ENCODE measurements at places on chromosomes 6 and 20.

DNA sequence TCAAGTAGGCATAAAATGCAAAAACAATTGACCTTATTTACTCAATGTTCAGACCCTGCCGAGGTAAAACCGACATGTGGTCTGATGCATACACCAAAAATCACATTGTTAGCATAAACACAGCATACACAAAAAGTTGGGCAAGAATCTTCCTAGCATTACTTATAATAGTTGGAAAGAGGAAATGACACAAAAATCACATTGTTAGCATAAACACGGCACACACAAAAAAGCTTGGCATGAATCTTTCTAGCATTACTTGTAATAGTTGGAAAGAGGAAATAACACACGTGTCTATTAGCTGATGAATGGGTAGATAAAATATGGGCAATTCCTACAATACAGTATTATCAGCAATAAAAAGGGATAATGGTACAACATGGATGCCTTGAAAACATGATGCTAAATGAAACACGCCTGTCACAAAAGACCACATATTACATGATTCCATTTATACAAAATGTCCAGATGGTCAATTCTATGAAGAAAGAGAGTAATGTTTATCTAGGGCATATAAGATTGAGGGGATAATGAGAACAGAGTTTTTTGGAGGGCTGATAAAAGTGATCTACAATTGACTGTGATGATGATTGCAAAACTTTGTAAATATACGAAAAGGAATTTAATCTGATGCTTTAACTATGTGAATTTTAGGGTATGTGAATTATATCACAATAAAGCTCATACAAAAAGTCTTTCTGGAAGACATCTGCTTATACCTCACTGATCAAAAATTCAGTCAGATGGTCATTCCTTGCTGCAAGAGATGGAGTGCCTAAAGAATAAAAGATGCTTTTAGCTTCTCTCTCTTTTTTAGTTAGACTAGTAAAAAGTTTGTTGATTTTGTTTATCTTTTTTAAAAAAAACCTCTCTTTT lies 1019.5 kb upstream of the CITED2 start:
- DNase-seq, result no peak

GRCh38 chr6:147507162-147508041 lies 1.1 kb upstream of the SAMD5 start:
- DNase-seq, result no peak

DNA sequence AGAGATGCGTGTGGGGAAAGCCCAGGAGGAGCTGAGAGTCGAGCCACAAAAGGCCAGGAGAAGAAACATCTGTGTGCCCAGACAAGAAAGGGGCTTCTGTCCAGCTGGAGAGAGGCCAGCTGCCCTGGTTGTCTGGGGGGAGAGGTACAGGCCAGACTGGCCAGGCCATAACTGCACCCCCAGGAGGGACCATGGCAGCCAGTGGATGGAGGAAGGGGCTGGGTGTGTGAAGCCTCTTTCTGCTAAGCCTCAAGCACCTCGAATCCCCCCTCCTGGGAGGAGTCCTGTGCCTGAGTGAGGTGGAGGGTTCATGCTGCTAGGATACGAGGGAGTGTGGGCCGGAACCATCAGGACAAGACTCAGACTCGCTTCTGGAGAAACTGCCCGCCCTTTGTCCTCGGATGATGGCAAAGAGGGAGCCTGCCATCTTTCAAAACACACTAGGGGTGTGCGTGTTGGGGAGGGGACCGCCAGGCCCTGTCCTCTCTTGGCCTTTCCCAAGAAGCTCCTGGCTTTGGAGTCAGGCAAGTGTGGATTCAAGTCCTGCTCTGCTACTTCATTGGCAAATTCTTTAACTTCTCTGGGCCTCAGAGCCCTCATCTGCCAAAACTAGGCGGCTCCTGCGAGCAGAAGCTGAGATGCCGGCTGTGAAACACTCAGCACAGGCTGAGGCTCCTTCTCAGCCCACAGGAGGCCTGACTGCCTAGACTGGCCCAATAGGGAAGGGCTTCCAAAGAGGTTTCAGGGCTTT lies 90.3 kb downstream of the ASXL1 start:
- no peak for DNase-seq

DNA sequence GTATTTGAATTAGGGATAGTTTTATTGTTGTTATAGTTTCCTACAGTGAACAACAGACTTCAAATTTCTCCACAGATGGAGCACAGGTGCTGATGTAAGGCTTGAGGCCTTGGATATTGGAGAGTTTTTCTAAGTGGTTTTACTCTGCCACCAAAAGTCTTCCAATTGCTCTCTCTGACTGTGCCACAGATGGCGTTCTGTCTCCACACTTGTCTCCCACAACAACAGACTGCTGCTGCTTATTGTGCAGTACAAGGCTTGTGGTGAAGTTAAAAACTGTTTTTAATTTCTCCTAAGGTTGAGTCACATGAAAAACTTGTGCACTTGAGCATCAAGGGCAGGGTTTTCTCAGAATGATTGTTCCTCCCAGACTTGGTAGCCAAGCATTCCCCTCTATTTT lies 460.9 kb upstream of the KHDRBS2 start:
- no peak for DNase-seq

- DNase-seq, result no peak
Observed at GRCh38 chr6:20252311-20252710, 40.0 kb upstream of the MBOAT1 start.

DNA sequence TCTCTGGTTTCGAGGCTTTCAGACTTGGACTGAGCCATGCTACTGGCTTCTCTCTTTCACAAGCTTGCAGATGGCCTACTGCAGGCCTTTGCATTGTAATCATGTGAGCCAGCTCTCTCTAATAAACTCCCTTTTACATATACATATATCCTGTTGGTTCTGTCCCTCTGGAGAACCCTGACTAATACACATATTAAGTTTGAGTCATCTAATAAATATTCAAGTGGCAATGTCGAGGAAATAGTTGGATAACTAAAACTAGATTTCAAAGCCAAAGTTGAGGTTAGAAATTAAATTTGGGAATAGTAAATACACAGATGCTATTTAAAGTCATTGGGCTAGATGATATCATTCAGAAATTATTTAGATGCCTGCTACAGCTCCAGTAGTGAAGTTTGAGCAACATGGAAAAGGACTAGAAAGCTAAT lies 1343.4 kb downstream of the GRIK2 start:
- DNase-seq, result no peak

GRCh38 chr6:147855803-147856482 lies 347.5 kb downstream of the SAMD5 start:
- no peak for DNase-seq

All from T-cell (primary cell).